ENCODE measurements at places on chromosomes 6 and 20. TPM values are rescaled to one million over a fixed set of nuclear protein-coding genes. Genes with fewer than 3 reads are reported as not detected.

The AGER gene
- polyA plus RNA-seq, result 0.58 TPM

The MOCS1 gene
- polyA plus RNA-seq, result 0.19 TPM

The VNN1 gene
- polyA plus RNA-seq, result not detected

The TBX18 gene
- not detected for polyA plus RNA-seq

The MPIG6B gene
- 1.8 TPM for polyA plus RNA-seq

The SNX14 gene
- 32.8 TPM for polyA plus RNA-seq

The OR2H1 gene
- not detected for polyA plus RNA-seq

The TFEB gene
- polyA plus RNA-seq, result 196 TPM
